ENCODE measurements at places on chromosomes 2 and 18.

DNA sequence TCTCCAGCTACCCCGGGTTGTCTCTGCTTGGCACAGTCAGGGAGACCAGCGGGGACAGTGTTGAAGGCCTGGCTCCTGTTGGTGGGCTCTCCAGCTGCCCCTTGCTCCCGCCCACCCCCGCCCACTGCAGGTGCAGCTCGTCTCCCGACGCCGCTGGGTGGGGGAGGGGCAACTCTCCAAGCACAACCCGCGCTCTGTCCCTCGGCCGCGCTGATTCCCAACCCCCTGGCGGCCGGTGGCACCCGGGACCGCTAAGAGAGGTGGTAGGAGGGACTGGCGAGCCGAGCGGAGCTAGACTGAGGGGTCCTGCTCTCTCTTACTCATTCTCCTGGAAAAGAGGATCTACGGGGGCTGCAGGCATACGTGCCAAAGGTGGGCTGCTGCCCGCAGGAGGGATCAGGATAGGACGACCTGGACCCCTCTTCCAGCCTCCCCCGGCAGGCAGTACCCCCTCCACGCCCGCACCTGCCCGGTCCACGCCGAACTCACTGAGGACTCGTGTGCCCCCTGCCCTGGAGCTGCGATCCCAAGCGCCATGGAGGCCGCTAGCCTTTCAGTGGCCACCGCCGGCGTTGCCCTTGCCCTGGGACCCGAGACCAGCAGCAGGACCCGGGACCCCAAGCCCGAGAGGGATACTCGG lies 44.5 kb downstream of the DDX18 start:
- DNase-seq, result peak; percentile 39

GRCh38 chr2:23460228-23460627 lies 75.2 kb downstream of the KLHL29 start:
- DNase-seq, result peak; percentile 23

GRCh38 chr18:12843420-12844350 lies 40.4 kb downstream of the PTPN2 start:
- peak; percentile 12 for DNase-seq

- DNase-seq, result no peak
Observed at GRCh38 chr2:144162652-144163051, 357.3 kb downstream of the ZEB2 start.

DNA sequence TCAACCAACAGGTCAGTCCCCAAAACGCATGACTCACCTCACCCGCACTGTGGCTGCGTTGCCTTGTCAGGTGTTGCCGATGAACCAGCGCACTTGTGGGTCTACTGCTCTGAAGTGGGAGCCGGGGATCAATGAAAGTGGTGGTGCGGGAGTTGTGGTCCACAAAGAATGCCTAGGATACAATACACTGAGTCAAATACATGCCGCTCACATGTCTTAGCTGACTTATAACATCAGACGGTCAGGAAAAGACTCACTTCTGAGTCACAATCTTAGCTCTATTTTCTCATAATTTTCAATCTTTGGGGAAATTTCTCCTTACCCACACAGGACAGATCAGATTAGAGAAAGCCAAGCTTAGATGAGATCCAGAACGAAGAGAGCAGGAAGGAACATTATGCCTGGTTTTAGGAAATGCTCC lies 107.1 kb upstream of the STK17B start:
- DNase-seq, result no peak

DNA sequence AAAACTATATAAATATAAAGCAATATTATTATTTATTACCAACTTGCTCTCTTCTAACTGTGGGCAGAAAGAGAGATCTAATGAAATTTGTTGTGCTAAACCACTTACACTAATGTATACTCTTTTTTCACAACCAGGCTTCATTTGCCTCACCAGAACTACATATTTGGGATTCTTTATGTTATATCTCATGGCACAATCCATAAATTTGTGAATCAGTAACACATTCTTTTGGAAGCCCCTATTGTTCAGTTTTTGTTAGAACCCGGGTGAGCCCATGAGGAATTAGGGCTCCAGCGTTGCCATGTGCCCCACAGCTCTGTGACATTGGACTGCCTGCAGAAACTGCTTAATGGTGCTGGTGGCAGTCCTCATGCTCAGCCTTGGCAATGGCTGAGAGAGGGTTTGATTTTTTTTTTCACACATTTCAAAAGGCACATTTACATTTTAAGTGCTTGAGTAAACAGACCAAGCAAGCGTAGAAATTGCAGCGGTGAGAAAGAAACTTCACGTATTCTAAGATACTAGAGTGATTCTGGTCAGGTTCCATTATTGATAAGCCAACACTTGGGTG lies 15.3 kb downstream of the VIT start:
- DNase-seq, result no peak

- no peak for DNase-seq
Observed at GRCh38 chr2:143682436-143683055, 553.3 kb downstream of the ARHGAP15 start.

GRCh38 chr2:48948400-48949125 lies 193.0 kb upstream of the LHCGR start:
- no peak for DNase-seq

- DNase-seq, result no peak
Observed at GRCh38 chr2:170307555-170308351, 129.8 kb downstream of the MYO3B start.

DNA sequence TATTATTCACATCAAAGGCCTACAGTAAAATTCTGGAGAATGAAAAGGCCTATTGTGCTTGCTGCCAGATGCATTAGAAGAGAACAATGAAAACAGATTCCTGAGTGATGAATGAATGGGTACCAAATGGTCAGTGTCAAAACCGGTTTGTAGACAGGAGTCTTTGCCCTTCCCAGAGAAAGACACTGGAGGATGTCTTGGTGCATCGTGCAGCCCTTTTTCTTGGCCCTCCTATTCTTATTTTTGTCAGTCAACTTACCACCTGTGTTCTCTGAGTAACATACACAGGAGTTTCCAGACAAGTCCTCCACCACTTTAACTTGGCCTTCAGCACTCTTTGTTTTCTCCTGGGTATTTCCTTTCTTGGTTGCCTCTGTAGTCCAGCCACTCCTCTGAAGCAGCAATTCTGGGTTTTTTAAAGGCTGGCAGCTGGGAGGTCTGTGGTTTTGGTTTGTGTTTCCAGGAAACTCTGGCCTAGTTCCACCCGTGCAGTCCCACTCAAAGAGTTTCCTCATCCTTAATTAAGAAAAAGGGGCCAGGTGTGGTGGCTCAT lies 29.4 kb downstream of the PSTPIP2 start:
- DNase-seq, result no peak

GRCh38 chr2:196962325-196962724 lies 35.8 kb upstream of the PGAP1 start:
- no peak for DNase-seq

GRCh38 chr2:237324405-237324831 lies 89.5 kb downstream of the COL6A3 start:
- DNase-seq, result no peak

GRCh38 chr2:190407662-190408537 lies at the start of gene MFSD6:
Gene MFSD6, plus strand, starts transcription at chr2:190408355. Its CDS starts 27,675 bp downstream, at chr2:190436030.
- peak; percentile 36 for DNase-seq

GRCh38 chr2:216279031-216279430 lies 93.3 kb downstream of the MARCHF4 start:
- DNase-seq, result peak; percentile 8

DNA sequence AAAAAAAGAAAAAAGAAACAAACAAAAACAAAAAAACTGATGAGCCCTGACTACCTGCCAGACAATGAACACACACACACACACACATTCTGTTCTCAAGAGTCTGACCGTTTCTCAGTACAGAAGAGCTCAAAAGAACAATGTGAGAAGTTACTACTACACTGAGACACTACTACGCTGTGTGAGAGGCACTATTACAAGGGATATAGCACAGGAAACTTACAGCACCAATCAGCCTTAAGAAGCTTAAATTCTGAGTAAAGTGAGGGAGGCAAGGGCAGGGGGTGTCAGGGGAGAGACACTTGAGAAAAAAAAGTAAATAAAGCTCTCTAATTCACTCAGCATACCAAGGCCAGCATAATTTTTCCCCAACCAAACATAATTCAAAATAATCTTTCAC lies 32.5 kb downstream of the WDR33 start:
- DNase-seq, result no peak

- DNase-seq, result no peak
Observed at GRCh38 chr18:25646971-25647370, 295.0 kb upstream of the ZNF521 start.

GRCh38 chr2:128702616-128703015 lies 383.9 kb upstream of the HS6ST1 start:
- no peak for DNase-seq

GRCh38 chr18:61609131-61609530 lies 275.9 kb downstream of the CDH20 start:
- no peak for DNase-seq
